ENCODE measurements at places on chromosomes 7 and 10.

- DNase-seq: no peak
These were observed 39.2 kb downstream of the ST8SIA6 start for GRCh38 chr10:17415046-17415658.

DNA sequence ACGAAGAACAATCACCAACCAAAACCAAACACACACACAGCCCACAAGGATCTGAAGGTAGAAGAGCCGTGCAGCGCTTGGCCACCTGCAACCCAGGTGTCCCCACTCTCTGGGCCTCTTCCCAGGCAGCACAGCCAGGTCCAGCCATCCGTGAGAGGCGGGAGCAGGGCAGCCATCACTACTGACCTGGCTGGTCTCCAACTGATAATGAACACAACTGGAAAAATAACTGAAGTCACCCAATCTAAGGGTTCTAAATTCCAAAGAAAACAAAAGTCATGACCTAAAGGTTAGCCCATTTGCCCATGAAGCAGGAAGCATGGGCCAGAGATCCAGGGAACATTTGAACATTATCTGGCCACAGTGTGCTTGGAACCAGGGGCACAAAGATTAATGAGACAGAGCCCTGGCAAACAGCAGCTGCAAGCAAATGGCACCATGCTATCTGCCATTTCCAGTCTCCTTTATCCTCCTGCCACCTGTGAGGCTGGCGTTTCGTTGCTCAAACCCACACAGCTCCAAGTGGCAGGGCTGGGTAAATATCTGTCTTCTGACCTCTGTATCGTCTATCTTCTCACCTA is 207.9 kb downstream of the TNS3 start:
- DNase-seq: no peak

DNA sequence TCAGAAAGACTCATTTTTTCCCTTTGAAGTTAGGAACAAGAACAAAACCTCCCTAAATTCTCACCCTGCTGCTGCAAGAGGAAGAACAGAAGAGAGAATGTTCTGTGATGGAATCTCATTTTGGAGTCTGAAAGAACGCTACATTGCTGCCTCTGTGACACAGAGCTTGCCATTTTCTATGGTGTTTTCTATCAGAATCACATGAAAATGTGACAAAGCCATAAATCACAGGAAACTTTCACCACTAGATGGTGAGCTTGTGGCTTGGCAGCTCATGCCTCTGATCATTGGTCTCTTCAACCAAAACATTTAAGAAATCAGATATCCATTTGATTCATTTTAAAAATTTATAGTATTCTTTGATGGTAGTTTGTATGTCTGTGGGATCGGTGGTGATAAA is 82.9 kb downstream of the CADPS2 start:
- DNase-seq: no peak

- DNase-seq: peak; percentile 58
These were observed 128.2 kb downstream of the UBE2H start for GRCh38 chr7:129824291-129825208.

Measured in HEK293T (cell line).